ENCODE measurements at places on chromosomes 5 and 9. TPM values are rescaled to one million over a fixed set of nuclear protein-coding genes. Genes with fewer than 3 reads are reported as not detected.

- no peak for DNase-seq
- no peaks in the 10 kb centered on the region for H3K36me3 ChIP-seq
- peaks cover 94% of the 10 kb centered on the region for H3K4me1 ChIP-seq
- H3K4me3 ChIP-seq = no peak overlapping the region
- H3K27ac ChIP-seq = peak overlapping the region; percentile 96
Observed at GRCh38 chr5:52804981-52805380, 17.3 kb downstream of the ITGA1 start.

DNA sequence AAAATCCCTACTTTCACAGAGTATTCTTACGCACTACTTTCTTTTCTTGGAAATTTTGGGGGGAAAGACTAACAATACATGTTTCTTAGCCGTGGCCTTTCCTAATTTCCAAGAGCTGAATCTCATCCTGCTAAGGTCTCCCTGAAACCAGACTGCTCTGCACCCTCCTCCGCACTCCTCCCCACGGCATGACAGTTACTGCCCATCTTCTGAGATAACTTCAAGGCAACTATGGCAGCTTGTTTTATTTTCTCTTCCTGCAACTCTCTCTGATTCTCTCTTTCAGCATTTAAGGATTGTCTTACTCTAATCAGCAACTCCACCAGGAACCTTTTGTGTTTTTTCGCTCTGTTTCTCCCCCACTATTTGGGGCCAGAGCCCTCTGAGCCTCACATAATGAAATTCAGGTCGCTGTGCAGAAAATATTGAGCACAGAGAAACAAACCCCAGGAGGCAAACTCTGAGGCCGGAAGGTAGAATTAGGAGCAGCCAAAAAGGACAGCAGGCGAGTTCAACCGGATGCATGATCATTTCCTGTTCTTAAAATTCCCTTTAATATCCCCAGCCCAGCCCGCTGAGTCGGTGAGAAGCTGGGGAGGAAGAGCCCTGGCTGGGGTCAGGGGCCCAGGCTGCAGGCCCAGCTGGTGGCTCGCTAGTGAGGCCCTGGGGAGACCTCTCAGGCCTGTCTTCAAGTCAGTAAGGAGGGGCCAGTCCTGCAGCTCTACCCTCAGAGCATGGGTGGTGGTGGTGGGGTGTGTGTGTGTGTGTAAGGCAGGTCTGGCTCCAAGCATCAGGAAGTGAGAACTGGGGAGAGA is 213.6 kb upstream of the S1PR3 start:
- H3K4me3 ChIP-seq = no peak overlapping the region
- no peaks in the 10 kb centered on the region for H3K27me3 ChIP-seq
- H3K36me3 ChIP-seq = no peaks in the 10 kb centered on the region
- H3K27ac ChIP-seq = no peak overlapping the region
- H3K4me1 ChIP-seq = peaks cover 36% of the 10 kb centered on the region

- H3K27me3 ChIP-seq = no peaks in the 10 kb centered on the region
- H3K27ac ChIP-seq = no peak overlapping the region
- H3K4me1 ChIP-seq = no peaks in the 10 kb centered on the region
- no peak overlapping the region for H3K4me3 ChIP-seq
- no peaks in the 10 kb centered on the region for H3K36me3 ChIP-seq
Observed at GRCh38 chr5:109961751-109962150, 272.0 kb downstream of the MAN2A1 start.

DNA sequence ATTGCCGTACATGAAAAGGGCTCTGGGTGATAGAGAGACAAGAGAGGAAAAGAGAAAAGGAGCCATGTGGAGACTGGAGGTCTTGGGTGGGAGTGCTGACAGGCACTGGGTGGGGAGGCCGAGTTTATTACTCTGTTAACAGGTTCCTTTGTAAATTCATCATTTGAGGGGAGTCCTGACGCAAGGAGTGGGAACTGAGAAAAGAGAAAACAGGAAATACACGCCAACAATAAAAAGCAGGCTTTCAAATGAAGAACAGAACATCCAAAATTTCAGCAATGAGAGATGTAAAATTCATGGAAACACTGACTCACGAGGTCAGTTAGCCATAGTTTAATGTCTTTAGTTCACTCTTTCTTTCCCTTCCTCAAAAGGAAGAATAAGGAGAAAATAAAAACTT is 342.8 kb downstream of the TMEM167A start:
- DNase-seq = no peak
- H3K4me3 ChIP-seq = no peak overlapping the region
- H3K27me3 ChIP-seq = no peaks in the 10 kb centered on the region
- H3K27ac ChIP-seq = peak overlapping the region; percentile 34

GRCh38 chr5:167998148-167998767 is 293.2 kb upstream of the WWC1 start:
- H3K27ac ChIP-seq = no peak overlapping the region
- H3K36me3 ChIP-seq = no peaks in the 10 kb centered on the region
- H3K4me1 ChIP-seq = no peaks in the 10 kb centered on the region
- DNase-seq = no peak
- no peaks in the 10 kb centered on the region for H3K27me3 ChIP-seq
- H3K4me3 ChIP-seq = no peak overlapping the region

DNA sequence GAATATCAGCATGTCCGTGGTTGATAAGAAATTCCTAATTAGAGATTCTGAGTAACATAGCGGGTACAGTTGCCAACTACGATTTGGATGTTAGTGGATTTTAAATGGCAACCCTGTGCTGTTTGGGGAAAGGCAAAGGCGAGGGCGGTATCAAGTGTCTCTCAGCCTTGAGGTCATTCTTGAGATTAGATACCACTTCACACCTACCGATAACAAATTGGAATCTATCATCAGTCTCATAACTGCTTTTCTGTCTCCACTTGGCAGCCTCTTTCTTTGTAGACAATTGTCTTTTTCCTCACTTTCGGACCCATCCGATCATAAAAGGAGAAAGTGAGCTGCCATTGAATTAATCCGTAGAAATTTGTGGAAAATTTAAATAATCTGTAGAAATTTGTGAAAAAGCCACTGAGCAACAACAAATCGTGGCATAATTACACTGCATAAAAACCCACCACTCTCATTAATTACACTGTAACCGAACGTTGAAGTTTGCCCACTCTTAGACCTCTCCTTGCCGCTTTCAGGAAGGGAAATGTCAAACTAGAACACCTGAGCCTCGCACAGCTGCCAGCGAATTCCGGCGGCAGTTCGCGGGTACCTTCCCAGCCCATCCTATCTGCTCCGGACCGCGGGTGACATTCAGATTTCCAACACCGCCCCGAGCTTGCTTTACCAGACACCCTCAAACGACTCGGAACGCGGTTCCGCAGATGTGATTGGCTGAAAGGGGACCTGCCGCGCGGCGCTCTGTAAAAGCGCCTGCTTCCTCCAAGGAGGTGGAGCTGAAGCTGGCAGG is 849 bp upstream of the RGMB start:
- DNase-seq = peak; percentile 90
- peak overlapping the region; percentile 75 for H3K4me3 ChIP-seq
- peaks cover 18% of the 10 kb centered on the region for H3K4me1 ChIP-seq
- H3K36me3 ChIP-seq = no peaks in the 10 kb centered on the region
- H3K27me3 ChIP-seq = no peaks in the 10 kb centered on the region

GRCh38 chr9:87944096-87944495 is 26.3 kb downstream of the SPATA31C1 start:
- peaks cover 5% of the 10 kb centered on the region for H3K4me1 ChIP-seq
- H3K27ac ChIP-seq = no peak overlapping the region
- H3K27me3 ChIP-seq = no peaks in the 10 kb centered on the region
- DNase-seq = no peak
- no peaks in the 10 kb centered on the region for H3K36me3 ChIP-seq

DNA sequence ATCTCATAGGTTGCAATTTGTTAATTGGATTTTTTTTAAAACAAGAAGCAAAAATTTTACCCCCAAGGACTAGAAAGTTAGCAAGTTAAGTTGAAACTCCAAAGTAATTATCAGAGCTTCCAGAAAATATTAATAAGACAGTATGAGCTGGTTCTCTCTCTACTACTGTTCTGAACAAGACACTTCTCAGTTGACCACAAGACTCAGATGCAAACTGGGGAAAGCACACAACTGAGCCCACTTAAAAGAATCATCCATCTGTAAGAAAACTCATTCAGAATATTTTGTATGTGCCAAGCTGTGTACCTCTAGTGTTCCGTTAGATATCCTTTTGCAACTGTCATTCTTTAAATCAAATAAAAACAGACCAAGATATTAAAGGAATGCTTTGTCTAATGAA is 60.0 kb downstream of the MAP1B start:
- H3K4me3 ChIP-seq = no peak overlapping the region
- H3K4me1 ChIP-seq = peaks cover 25% of the 10 kb centered on the region
- H3K27ac ChIP-seq = peak overlapping the region; percentile 47
- DNase-seq = no peak

RLN1 gene
- not detected for total RNA-seq

DNA sequence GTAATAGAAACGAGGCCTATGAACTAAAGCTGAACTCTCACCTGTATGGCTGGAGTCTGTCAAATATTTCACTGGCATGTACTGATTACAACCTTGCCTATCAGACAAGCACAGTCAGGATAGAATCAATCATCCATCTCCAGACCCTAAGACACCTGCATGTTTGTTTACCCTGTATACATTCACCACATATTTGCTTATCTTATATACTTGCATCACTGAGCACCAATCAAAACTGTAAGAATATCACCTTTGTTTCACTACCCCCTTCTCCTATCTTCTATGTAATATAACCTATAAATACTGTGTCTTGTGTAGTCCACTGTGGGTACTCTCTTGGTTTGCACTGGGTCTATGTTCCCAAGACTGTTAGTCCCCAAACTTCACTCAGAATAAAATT is 1085.7 kb downstream of the TAF11L14 start:
- DNase-seq = no peak
- no peaks in the 10 kb centered on the region for H3K36me3 ChIP-seq
- no peaks in the 10 kb centered on the region for H3K27me3 ChIP-seq
- no peak overlapping the region for H3K27ac ChIP-seq
- no peak overlapping the region for H3K4me3 ChIP-seq
- no peaks in the 10 kb centered on the region for H3K4me1 ChIP-seq

EGFLAM gene
- 2.5 TPM for total RNA-seq

SPATA31E1 gene
- total RNA-seq = not detected

SLC36A2 gene
- total RNA-seq = not detected

MEIKIN gene
- not detected for total RNA-seq

DNA sequence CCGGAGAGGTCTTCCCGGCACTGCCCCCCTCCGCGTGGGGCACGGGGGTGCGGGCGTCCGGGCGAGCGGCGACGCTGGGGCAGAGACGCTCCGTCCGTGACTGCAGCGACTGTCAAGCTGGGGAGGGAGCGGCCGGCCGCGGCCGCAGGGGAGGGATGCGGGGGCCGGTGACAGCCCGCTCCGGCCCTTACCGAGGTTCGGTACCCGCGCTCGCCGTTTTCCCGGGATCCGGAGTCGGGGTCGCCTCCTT is 400 bp downstream of the KDM4C start:
- peak; percentile 79 for DNase-seq
- peak overlapping the region; percentile 83 for H3K4me3 ChIP-seq
- peaks cover 11% of the 10 kb centered on the region for H3K4me1 ChIP-seq
- peak overlapping the region; percentile 99 for H3K27ac ChIP-seq
- H3K36me3 ChIP-seq = no peaks in the 10 kb centered on the region

GRCh38 chr5:38110130-38110529 is 148.2 kb upstream of the EGFLAM start:
- H3K27ac ChIP-seq = no peak overlapping the region
- no peaks in the 10 kb centered on the region for H3K4me1 ChIP-seq
- no peaks in the 10 kb centered on the region for H3K27me3 ChIP-seq
- H3K4me3 ChIP-seq = no peak overlapping the region
- no peak for DNase-seq

DNA sequence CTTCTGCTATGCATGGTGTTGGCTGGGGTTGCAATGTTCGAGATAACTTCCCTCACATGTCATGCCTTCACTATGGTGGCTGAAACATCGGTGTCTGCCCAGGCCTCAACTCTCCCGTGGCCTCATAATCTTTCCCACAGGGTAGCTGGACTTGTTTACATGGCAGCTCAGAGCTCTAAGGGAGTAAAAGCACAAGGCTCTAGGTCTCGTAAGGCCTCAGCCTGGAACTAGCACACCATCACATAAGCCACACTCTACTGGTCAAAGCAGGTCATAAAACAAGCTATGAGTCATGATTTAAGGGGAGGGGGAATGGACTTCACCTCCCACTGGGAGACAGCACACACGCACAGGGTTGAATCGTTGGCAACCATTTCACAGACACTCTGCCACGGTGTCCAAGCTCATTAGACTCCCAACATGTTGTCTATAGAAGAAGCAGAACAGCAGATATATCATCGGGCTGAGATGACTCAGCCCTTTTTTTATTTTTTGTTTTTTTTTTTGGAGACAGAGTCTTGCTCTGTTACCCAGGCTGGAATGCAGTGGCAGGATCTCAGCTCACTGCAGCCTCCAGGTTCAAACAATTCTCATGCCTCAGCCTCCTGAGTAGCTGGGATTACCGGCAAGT is 66.8 kb upstream of the IL17B start:
- no peaks in the 10 kb centered on the region for H3K36me3 ChIP-seq
- DNase-seq = peak; percentile 94
- H3K4me1 ChIP-seq = peaks cover 2% of the 10 kb centered on the region
- no peak overlapping the region for H3K4me3 ChIP-seq
- H3K27ac ChIP-seq = peak overlapping the region; percentile 86

OR1N2 gene
- total RNA-seq = not detected

BAAT gene
- not detected for total RNA-seq

- no peaks in the 10 kb centered on the region for H3K4me1 ChIP-seq
- no peak overlapping the region for H3K4me3 ChIP-seq
- H3K36me3 ChIP-seq = no peaks in the 10 kb centered on the region
- H3K27ac ChIP-seq = no peak overlapping the region
- DNase-seq = no peak
Observed at GRCh38 chr5:74974451-74975091, 77.8 kb downstream of the GCNT4 start.

GRCh38 chr5:62369039-62369438 is 34.7 kb downstream of the DIMT1 start:
- DNase-seq = no peak
- peaks cover 4% of the 10 kb centered on the region for H3K36me3 ChIP-seq
- no peaks in the 10 kb centered on the region for H3K4me1 ChIP-seq
- no peak overlapping the region for H3K27ac ChIP-seq
- H3K4me3 ChIP-seq = no peak overlapping the region

PLEKHG4B gene
- total RNA-seq = 1.9 TPM

NME5 gene
- 3.3 TPM for total RNA-seq

DNA sequence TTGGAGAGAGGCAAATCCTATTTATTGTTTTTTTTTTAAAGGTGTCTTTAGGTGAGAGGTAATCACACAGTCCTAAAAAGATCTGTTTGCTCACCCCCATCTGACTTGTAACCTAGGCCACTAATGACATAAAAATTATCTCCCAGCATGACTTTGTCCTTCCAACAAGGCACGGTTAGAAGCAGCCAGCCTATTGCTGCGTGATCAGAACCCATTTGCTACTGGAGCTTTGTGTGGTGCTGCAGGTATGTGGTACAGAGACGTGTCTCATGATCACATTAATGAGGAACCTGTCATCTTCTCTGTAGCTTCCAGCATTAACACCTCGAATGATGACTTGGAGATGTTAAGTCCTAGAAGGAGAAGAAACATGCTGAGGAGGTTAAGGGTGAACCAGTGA is 555.8 kb upstream of the TLE4 start:
- H3K27me3 ChIP-seq = no peaks in the 10 kb centered on the region
- H3K27ac ChIP-seq = no peak overlapping the region
- no peaks in the 10 kb centered on the region for H3K4me1 ChIP-seq
- no peak for DNase-seq

PCDH12 gene
- total RNA-seq = 6.2 TPM

Data from sigmoid colon (tissue), 7 donors.